ENCODE measurements at places on chromosomes 13 and 19.

- no peak for DNase-seq
These were observed 666.6 kb upstream of the ARGLU1 start for GRCh38 chr13:107234319-107235073.

GRCh38 chr13:41387576-41387975, 69.8 kb upstream of the RGCC start:
- DNase-seq: no peak

- DNase-seq: no peak
These were observed 265.0 kb downstream of the PCDH9 start for GRCh38 chr13:66965181-66965580.

- DNase-seq: no peak
These were observed 1193.1 kb downstream of the EFNB2 start for GRCh38 chr13:105342281-105342820.

- no peak for DNase-seq
These were observed 402.8 kb downstream of the FGF9 start for GRCh38 chr13:22073718-22074117.

DNA sequence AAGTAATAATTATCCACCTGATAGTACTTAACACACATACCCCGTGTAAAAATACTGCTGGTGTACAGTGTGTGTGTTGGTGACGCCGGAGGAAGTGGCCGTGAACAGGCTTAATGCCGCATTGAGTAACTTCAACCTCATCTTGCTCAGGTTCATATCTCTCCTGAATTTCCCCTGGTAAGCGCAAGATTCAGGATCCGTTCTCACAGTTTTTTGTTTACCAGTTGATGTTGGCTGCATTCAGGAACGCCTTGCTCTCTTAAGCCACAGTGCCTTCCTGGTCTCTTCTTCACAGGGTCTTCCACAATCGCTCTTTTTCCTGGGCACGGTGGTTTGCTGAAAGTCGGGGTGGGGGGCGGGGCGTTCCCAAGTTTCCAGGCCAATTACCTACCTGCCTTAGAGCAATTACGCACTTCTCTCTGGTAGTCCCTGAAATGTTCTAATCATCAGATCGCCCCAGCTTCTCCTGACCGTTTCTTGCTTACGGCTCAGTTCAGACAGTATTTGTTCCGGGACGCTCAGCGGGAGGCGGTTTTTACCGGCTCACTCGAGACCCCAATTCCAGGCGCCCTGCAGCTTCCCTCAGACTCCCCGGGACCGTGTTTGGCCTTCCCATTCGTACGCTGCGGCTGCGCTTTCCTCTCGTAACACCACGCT, 706 bp upstream of the DNAJC3 start:
- DNase-seq: peak; percentile 91

DNA sequence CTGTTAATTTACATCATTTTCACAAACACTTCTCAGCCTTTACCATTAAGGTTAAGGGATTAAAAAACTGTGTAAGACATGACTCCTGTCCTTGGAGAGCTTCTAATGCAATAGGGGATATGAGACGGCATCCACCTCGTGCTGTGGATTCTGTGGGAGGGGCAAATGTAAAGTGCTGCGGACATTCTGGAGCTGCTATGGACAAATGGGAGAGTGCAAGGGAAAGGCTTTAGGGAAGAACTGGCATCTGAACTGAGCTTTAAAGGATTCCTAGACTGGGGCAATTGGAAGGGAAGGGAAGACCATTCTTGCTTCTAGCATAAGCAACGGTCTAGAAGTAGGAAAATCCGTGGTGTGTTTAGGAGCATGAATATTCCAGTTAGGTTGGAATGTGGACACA, 31.4 kb downstream of the CDADC1 start:
- DNase-seq: no peak

- peak; percentile 94 for DNase-seq
These were observed 4.7 kb upstream of the PRMT1 start for GRCh38 chr19:49672131-49672919.

GRCh38 chr19:39816287-39817048, 17.5 kb downstream of the DYRK1B start:
- DNase-seq: no peak

DNA sequence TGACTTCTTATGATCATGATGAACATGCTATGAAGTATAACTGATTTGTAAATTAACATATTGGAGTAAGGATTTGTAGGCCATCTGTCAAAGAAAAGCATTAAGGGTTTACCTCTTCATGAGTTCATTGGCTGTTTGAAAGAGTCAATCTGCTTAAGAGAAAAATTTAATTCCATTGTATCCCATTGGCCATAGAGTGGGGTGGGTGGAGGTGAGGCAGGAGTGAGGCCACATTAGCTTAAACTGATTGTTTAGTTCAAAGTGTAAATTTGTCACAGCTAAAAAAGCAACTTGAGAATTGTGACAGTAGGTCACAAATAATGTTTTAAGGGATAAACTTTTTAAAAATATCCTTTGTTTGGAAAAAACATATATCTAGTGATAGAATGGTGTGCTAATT, 11.4 kb downstream of the GPR180 start:
- no peak for DNase-seq

- DNase-seq: no peak
These were observed 870 bp upstream of the UNC13A start for GRCh38 chr19:17688853-17689595.

GRCh38 chr19:30335306-30335886, 36.8 kb upstream of the ZNF536 start:
- DNase-seq: no peak

- DNase-seq: no peak
These were observed 2.7 kb downstream of the PRKACA start for GRCh38 chr19:14114854-14115253.

DNA sequence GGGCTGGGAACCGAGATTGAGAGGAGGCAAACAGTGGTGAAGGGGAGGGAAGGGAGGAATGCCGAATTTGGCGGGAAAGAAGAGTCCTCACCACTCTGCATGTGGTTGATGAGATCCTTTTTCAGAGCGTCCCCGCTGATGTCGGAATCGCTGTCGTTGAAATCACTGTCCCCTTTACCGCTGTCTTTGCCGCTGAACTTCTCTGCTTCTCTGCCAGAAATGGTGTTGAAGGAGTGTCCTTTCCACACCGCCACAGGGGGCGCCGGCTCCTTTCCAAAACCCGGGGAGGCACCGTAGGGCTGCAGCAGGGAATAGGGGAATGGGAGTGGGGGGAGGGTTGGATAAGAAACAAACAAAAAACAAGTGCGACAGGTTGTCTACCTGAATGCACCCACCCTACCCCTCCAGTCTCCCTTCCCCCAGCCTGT, 3.1 kb downstream of the PCDH8 start:
- no peak for DNase-seq

DNA sequence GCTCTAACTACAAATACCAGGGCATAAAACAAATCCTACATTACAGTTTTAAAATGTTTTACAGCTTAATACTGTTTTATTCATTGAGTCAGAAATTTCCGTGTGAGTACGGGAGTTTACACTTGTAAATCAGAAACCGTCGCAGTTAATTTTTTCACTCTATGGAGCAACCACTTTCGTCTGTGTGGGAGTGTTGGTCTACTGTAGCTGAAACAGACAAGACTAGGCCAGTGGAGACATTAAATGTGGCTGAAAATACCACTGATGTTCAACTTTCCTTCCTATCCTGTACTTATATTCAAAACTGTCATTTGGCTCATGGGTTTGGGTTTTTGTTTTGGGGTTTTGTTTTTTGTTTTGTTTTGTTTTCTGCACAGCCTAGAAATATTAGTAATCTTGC, 268.7 kb downstream of the DCT start:
- DNase-seq: no peak

- DNase-seq: no peak
These were observed 20.5 kb downstream of the EPS8L1 start for GRCh38 chr19:55096061-55096701.

- no peak for DNase-seq
These were observed 72.5 kb downstream of the RAP2A start for GRCh38 chr13:97506511-97506910.

DNA sequence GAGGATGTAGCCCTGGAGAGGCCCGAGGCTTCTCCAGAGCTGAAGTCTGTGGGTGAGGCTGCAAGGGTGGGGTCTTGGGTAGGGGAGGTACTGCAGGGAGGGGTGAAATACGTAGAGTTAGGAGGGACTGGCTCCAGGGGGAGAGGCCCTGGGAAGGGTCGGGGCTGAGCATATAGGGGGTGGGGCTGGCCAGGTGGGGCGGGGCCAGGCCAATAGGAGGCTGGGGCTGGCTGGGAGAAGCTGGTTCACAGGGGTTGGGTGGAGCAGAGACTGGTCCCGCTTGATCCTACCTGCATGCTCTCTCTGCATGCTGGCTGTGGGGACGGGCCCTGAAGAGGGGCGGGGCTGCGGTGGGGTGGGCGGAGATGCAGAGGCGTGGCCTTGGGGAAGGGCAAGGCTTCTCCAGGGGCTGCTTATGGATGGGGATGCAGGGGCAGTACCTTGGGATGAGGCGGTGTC, 51.9 kb downstream of the CELF5 start:
- DNase-seq: no peak

DNA sequence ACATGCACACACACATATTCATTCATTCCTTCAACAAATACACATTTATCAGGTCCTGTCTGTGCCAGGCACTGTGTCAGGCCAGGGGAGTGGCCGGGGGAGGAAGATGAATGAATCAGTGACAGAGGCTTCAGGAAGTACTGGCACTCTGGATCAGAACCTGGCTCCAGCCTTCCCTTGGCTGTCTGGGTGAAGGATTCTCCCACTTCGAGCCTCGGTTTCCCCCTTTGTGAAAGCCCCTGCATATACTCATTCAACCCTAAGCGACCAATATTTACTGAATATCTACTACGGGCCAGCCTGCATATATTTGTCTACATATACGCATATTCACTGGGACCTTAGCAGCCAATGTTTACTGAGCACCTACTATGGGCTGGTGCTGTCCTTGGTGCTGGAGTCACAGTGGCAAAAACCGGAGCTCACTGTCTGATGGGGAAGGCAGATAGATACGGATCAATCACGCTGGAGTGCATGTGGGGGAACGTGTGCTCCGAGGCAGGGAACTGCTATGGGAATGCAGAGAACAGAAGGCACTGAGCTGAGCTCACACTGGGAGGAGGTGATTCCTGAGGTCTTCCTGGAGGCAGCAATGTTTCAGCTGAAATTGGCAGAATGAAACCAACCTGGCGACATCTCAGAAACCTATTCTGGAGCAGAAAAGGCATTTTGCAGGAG, 636 bp upstream of the ZNF579 start:
- no peak for DNase-seq

DNA sequence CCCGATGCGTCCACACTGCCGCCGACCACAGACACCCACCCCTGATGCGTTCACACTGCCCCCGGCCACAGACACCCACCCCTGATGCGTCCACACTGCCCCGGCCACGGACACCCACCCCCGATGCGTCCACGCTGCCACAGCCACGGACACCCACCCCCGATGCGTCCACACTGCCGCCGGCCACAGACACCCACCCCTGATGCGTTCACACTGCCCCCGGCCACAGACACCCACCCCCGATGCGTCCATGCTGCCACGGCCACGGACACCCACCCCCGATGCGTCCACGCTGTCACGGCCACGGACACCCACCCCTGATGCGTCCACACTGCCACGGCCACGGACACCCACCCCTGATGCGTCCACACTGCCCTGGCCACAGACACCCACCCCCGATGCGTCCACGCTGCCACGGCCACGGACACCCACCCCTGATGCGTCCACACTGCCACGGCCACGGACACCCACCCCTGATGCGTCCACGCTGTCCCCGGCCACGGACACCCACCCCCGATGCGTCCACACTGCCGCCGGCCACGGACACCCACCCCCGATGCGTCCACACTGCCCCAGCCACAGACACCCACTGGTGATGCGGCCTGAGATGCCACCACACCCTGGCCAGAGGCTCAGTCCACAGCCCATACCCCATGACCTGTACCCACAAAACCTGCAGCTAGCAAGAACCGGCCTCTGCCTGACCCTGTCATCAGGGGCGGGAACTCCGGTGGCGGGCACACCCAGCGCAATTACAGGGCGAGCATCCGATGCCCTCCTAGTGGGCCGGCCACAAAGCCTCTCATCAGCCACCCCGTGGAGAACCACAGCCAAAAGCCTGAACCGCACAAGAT, 28.4 kb downstream of the RASA3 start:
- no peak for DNase-seq

GRCh38 chr13:99894105-99894839, 77.3 kb downstream of the ZIC5 start:
- no peak for DNase-seq

- DNase-seq: no peak
These were observed 891.5 kb downstream of the EFNB2 start for GRCh38 chr13:105643966-105644365.

DNA sequence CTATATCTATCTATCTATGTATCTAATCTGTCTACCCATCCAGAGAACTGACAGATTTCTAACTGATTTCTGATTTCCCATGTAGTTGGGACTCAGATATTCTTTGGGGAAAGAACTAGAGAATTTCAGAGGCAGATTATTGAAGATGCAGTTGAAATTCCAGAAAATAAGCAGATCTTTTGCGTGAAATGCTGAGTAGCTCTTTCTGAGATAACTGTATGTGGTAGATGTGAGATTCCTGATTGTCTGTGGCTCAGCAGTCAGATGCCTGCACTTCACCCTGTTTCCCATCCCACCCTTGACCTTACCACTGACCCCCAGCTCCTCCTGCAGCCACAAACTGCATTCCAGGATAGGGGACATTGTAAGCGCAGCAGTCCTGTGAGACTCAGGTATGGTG, 61.5 kb downstream of the DGKH start:
- no peak for DNase-seq

GRCh38 chr13:80904386-80904785, 563.5 kb upstream of the SPRY2 start:
- no peak for DNase-seq

DNA sequence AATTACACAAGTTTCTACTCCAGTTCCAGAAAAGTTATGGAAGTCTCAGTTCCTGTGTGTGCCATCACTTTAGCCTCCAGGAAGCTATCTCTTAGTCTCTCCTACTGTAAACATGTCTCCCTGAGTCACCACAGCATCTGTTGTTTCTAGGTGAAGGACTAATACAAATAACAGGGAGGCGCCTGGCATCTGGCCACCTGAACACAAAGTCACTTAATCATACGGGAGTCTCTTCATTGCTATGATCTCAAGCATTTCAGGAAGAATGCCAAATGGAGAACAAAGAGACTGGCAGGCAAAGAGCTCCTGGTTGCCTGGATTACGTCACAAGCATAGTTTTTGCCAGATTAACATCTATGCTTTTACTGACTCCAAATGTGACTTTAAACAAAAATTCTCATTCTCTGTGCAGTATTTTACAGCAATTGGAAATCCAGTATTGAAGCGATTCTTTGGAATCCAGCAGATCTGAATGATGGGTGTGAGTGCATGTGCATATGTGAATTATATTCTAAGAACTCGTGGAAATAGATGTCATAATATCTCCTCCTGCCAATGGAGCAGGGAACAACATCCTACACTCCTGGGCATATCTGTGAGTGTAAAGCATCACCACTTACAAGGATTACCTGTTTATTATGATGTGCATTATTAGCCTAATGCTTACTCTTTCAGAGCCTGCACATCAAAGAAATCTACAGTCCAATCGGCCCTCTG, 572.8 kb downstream of the PCDH9 start:
- peak; percentile 88 for DNase-seq

DNA sequence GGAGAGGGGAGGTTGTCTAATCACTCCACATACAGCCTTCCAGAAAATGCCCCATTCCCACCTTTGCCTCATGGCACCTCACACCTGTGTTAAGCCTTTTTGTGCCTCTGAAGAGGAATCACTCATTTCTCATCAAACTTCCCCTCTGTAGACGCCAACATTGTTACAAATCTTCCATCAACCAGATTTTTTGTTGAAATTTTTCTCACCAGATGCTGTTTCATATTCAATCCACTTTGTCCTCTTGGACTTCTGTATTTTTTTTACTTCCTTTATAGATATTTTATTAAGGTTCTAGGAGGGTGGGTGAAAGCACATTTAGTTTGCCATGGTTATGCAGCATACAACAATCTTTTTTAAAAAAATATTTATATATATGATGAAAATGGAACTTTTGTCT, 74.0 kb downstream of the RUBCNL start:
- no peak for DNase-seq
